Hindlimb muscle (tissue), 1 donor: ENCODE measurements at places on chromosomes 3 and 15. TPM values are rescaled to one million over a fixed set of nuclear protein-coding genes. Genes with fewer than 3 reads are reported as not detected.

DNA sequence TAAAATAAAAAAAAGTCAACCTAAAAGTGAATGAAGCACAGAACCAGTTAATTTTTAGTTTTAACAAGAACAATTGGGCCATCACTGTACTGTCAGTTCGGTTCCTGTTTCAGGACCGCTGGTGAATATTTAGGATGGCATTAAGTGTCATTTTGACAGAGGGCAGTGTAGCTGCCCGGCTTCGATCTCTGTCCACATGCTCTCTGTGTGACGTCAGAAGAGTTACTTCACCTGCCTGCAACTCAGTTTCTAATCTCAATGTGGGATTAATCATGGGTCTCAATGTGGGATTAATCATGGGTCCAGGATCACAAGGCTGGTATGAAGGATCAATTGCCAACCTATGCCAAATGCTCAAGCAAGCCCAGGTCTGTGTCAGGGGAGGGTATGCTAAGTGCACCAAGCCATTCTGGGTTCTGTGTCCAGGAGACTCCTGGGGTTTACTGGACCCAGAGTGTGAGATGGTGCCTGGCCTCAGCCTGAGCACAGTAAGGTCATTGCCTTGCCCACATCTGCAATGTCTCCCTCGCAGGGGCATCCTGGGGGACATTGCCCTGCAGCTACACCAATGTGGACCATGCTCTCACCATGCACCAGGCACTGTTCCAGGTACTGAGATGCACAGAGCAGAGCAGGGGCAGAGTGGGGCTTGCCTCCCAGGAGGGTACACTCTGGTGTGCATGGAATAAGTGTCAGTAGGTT is 8.1 kb downstream of the GABRA5 start:
- no peak for DNase-seq

GRCh38 chr3:52225452-52226228 is at the start of gene TLR9:
Gene TLR9, minus strand, starts transcription at chr3:52225645. Its CDS starts 116 bp downstream, at chr3:52225529.
- no peak for DNase-seq

- DNase-seq = no peak
Observed at GRCh38 chr3:164371681-164372080, 706.6 kb downstream of the SI start.

Gene SLC6A20
- 0.15 TPM for polyA plus RNA-seq

Gene HIGD2B
- not detected for polyA plus RNA-seq
